ENCODE measurements at places on chromosomes 4 and X.
A peak's percentile ranks its signal among the peaks of the same experiment; 100 is the strongest.

GRCh38 chr4:79267671-79268070 lies 58.2 kb downstream of the NAA11 start:
- DNase-seq = no peak

DNA sequence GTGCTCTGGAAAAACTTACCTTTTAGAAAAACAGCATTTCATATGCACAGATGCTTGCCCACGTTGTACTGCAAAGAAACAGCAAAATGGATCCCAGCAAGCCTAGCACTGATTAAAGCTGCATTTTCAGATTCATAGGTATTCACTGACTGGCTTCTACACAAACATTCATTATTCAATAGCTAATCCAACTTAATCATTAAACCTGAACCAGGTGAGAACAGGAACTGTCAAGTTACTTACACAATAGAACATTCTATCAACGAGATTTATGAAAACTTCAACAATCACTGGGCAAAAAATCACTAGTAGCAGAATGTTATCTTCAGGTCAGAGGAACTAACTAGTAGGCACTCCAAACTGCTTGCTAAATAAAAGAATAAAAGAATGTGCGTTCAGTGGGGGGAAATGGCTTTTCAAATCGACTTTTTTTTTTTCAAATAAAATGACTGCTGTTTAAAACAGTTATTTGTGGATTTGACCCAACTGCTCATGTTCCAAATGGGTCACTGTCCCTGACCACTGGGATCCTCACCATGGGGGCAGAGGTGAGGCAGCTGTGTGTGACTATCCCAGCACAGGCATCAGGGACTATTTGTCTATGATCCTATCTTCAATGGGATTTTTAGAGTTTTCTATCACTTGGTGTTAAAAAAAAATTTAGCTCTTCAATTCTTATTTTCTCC lies 42.3 kb downstream of the STX18 start:
- no peak for DNase-seq

- no peak for DNase-seq
These were observed 17.1 kb upstream of the CPEB2 start for GRCh38 chr4:14985161-14985560.

- no peak for DNase-seq
These were observed 19.6 kb downstream of the SCD5 start for GRCh38 chr4:82779032-82779431.

DNA sequence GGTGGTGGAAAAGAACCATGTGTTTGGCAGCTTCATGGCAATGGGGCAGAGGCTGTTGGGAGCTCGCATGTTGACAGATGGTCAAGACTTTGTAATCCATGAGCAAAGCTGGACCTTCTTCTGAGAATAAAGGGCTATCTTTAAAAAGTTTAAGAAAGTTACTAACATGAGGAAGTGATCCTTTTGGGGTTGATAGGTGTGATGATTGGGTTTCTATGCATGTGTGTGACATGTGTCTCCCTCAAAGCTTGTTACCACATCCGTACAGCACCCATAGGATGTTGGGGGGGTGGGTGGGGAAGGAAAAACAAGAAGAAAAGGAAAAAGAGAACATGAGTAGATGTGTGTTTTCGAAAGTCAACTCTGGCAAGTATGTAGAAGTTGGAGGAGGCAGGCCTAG lies 123.0 kb upstream of the TLR3 start:
- no peak for DNase-seq

DNA sequence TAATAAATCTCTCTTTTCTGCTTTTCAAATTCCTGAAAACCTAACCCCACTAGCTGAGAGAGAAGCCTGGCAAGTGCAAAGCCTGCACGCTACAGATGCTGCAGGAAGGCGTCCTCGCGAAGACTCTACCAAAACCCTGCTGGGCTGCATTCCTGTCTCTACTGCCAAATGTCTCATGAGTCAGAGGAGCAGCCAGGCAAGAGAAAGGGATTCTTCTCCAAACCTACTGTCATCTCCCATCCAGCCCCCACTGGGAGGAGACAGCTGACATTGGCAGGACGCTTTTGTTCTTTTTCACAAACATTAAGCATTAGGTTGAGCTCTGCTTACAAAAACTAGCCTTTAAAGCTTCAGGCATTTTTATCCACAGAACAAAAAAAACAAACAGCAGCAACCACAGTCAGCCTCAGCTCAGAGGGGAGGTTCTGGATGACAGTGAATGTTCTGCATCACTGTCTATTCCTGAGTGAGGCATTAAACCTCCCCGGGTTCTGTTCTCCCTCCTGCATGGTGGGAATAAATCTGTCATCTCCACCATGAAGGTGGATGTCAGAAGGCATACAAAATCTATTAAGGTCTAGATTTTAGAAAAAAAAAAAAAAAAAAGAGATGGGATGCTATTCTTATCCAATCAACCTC lies 18.0 kb downstream of the CRMP1 start:
- no peak for DNase-seq

- peak; percentile 5 for DNase-seq
These were observed 394 bp downstream of the MED14 start for GRCh38 chrX:40734971-40735324.

DNA sequence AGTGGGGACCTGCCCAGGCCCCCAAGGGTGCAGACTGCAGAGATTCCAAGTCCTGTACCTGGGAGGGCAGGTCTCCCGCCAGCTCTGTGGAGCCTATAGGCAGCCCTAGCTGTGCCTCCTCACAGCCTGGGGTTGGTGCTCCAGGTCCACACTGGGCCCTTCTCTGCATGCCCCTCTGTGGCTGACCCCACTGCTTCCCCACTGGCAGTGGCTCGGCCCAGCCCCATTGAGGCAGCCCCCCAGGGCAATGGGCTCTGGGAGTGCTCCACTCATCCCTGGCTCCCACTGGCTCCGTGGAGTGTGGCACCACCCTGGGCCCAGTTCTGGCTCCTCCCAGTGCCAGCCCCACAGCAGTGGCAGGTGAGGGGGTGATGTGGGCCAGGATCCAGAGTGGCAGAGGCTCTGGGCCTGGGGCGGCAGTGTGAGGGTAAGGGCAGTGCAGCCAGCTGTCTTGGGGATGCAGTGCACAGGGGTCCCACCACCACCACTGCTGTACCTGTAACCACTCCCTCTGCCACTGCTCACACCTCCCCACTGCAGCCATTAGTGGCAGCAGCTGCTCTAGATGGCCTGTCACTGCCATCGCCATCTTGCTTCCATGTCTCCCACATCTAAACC lies 312.2 kb downstream of the GPM6A start:
- DNase-seq = no peak

GRCh38 chr4:54509057-54509456 lies 148.7 kb upstream of the KIT start:
- no peak for DNase-seq

DNA sequence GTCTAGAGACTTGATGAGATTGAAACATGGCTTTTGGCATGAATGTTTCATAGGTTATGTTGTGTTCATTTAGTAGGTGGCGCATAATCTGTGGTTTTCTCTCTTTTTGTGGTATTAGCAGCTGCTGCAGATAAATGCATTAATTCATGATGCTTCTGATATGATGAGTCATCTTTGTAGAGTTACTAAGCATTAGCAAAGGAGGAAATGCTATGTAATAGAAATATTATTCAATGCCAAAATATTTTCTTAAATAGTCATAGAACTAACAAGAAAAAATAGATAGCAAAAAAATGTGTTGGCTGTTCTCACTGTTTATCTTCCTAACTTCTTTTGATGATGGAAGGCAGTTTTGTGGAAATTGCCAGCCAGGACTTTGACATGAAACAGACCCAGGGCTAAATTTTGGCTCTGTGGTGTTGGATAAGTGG lies 3.6 kb downstream of the ZXDB start:
- no peak for DNase-seq

- no peak for DNase-seq
These were observed 37.7 kb downstream of the LIMCH1 start for GRCh38 chr4:41575665-41576064.

GRCh38 chr4:132124624-132124974 lies 1024.5 kb upstream of the PCDH10 start:
- DNase-seq = no peak
